ENCODE measurements at places on chromosomes 6 and 20.

GRCh38 chr6:145252737-145253136 lies 482.6 kb downstream of the EPM2A start:
- DNase-seq, result no peak

GRCh38 chr6:44735630-44735963 lies 348.1 kb downstream of the CDC5L start:
- no peak for DNase-seq

DNA sequence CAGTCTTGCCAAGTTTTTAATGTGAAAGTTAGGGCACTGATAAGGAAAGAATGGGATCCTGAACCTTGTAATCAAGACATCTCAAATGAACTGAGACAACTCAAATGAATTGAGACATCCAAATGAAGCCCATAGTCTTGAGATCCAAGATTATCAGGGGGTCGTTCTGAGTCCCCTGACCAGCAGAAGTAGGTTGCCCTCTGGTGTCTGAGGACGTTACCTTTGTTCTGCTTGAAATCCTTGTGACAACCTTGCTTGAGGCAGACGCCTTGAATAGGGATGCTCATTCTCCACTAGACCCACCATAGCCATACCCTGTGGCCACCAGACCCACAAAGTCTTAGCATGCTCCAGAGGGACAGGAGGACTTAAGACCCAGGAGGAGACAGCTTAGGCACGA lies 37.7 kb downstream of the ZBTB9 start:
- DNase-seq, result no peak

DNA sequence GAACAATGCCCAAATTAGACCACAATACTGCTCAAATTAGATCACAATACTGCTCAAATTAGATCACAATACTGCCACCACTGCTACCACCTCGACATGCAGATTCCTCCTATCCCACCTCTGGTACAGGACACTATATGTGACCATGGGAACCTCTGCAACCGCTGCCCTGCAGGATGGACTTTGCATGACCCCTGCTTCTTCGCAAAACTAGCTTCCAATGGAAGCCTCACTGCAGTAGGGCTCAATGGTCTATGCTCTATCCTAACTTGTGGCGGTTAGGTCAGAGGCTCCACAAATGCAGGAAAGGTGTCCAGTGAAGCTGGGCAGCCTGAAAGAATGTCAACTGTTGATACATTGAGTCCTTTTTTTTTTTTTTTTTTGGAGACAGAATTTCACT lies 7.8 kb upstream of the TXNDC5 start:
- DNase-seq, result no peak

Data from foreskin fibroblast (primary cell).